ENCODE measurements at places on chromosomes 2 and 18.

GRCh38 chr2:172282944-172283343, 144.4 kb upstream of the ITGA6 start:
- H3K36me3 ChIP-seq, result no peaks in the 10 kb centered on the region
- DNase-seq, result no peak
- H3K27ac ChIP-seq, result no peak overlapping the region
- no peaks in the 10 kb centered on the region for H3K27me3 ChIP-seq

DNA sequence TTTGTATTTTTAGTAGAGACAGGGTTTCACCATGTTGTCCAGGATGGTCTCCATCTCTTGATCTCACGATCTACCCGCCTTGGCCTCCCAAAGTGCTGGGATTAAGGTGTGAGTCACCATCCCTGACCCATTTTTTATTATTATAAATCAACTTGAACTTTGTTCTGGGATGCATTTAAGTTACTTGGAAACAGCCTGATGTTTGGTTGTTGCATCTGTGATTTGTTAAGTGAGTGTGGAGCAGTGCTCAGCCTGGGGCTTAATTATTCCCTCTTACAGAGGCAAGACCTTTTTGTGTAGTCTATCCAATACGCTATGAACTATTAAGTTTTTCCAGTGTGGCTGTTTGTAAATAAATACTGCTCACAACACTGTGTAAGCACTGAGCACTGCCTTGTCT, 32.6 kb downstream of the MTA3 start:
- H3K4me1 ChIP-seq, result peaks cover 2% of the 10 kb centered on the region
- no peak overlapping the region for H3K27ac ChIP-seq
- no peaks in the 10 kb centered on the region for H3K27me3 ChIP-seq
- no peak for DNase-seq

- DNase-seq, result no peak
- H3K27me3 ChIP-seq, result peaks cover 4% of the 10 kb centered on the region
- no peaks in the 10 kb centered on the region for H3K4me1 ChIP-seq
These were observed 5.6 kb downstream of the SLC66A3 start for GRCh38 chr2:11160731-11161455.

GRCh38 chr2:3299703-3300102, 77.9 kb downstream of the EIPR1 start:
- peaks cover 11% of the 10 kb centered on the region for H3K4me1 ChIP-seq
- H3K36me3 ChIP-seq, result no peaks in the 10 kb centered on the region
- H3K4me3 ChIP-seq, result no peak overlapping the region
- no peak for DNase-seq

DNA sequence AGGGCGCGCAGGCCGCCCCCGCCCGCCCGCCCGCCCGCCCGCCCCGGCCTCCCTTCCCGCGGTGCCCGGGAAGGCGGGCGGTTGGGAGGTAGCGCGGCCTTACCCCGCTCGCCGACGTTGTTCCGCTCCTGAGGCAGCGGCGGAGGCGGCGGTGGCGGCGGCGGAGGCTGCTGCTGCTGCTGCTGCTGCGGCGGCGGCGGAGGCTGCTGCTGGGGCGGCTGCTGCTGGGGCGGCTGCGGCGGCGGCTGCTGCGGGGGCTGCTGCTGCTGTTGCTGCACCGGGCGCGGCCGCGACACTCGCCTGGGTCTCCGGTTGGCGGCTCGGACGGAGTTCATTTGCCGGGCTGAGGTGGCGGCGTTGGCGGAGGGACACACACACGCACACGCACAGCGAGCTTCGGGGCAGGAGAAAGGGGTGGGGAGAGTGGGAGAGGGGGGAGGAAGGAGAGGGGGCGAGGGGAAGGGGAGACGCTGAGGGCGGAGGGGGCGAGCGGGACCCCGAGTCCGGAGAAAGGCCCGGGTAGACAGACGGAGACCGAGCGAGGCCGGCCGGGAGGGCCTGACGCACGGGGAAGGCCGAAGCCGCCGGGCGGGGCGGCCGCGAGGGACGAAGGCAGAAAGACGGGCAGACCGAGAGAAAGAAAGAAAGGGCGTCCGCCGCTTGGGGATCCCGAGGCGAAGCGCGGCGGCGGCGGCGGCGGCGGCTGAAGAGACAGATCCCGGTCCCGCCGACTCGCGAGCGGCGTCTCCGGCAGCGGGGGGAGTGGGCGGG, 727 bp downstream of the FBXO11 start:
- peak overlapping the region; percentile 99 for H3K27ac ChIP-seq
- DNase-seq, result peak; percentile 63
- H3K4me1 ChIP-seq, result peaks cover 16% of the 10 kb centered on the region
- H3K36me3 ChIP-seq, result no peaks in the 10 kb centered on the region

- DNase-seq, result no peak
- no peaks in the 10 kb centered on the region for H3K27me3 ChIP-seq
- H3K4me1 ChIP-seq, result no peaks in the 10 kb centered on the region
- no peak overlapping the region for H3K4me3 ChIP-seq
- no peaks in the 10 kb centered on the region for H3K36me3 ChIP-seq
These were observed 53.5 kb upstream of the FN1 start for GRCh38 chr2:215489288-215489848.

GRCh38 chr2:129800686-129801085, 178.8 kb upstream of the RAB6C start:
- no peaks in the 10 kb centered on the region for H3K27me3 ChIP-seq
- H3K27ac ChIP-seq, result no peak overlapping the region
- no peaks in the 10 kb centered on the region for H3K36me3 ChIP-seq
- DNase-seq, result no peak
- H3K4me1 ChIP-seq, result no peaks in the 10 kb centered on the region
- H3K4me3 ChIP-seq, result no peak overlapping the region

DNA sequence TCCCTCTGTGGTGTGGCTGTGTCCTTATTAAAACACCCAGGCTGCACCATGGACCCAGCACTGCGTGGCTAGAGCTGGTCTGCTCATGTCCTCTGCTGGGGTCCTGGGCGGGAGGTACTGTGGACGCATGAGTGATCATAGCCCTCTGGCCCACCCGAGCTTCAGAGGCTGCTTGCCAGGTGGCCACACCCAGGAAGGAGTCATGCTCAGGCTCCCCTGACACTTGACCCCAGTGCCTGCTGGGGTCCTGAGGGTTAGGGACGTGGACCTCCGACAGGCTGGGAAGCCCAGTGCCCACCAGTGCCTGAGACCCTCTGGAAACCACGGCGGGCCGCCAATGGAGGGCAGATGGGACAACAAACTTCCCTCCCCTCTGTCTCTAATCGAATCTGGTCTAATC, 66.3 kb upstream of the HS6ST1 start:
- no peak overlapping the region for H3K4me3 ChIP-seq
- no peak overlapping the region for H3K27ac ChIP-seq
- H3K36me3 ChIP-seq, result no peaks in the 10 kb centered on the region
- peaks cover 7% of the 10 kb centered on the region for H3K4me1 ChIP-seq
- DNase-seq, result no peak

DNA sequence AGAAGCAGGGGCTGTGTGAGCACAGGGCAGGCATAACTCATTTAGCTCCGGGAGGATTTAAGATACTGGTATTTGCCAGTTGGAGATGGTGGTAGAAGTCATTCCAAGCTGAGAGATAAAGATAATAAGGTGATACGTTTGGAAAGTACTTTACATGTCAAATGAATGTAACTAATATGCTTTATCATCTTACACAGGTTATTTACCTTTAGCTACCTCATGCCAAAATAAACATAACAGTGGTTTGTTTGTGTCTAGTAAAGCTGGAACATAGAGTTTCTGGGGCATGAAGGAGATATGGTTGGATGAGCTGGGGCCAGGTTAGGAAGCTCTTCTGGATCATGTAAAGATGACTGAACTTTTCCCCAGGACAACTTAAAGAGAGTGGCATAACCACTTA, 126.9 kb upstream of the PIK3C3 start:
- no peak overlapping the region for H3K4me3 ChIP-seq
- no peaks in the 10 kb centered on the region for H3K4me1 ChIP-seq
- no peak overlapping the region for H3K27ac ChIP-seq
- no peaks in the 10 kb centered on the region for H3K36me3 ChIP-seq

DNA sequence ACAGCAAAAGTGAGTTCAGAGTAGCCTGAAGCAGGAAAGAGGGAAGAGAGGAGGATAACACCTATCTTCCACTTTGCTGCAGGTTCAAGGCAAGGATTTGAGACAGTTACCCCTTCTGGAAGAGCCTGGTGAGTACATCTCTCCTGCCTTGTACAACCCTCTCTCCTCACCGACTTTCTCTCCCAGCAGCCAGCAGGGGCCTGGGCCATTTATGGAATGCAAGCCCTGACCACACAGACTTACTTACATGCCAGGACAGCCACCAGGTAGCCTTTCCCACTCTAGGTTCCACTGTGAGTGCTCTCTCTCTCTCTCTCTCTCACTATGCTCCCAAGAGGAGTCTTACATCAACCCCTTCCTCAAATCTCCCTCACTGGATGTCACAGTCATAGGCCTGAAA, 57.0 kb downstream of the BCL11A start:
- H3K27me3 ChIP-seq, result no peaks in the 10 kb centered on the region
- no peaks in the 10 kb centered on the region for H3K36me3 ChIP-seq
- H3K4me3 ChIP-seq, result no peak overlapping the region

DNA sequence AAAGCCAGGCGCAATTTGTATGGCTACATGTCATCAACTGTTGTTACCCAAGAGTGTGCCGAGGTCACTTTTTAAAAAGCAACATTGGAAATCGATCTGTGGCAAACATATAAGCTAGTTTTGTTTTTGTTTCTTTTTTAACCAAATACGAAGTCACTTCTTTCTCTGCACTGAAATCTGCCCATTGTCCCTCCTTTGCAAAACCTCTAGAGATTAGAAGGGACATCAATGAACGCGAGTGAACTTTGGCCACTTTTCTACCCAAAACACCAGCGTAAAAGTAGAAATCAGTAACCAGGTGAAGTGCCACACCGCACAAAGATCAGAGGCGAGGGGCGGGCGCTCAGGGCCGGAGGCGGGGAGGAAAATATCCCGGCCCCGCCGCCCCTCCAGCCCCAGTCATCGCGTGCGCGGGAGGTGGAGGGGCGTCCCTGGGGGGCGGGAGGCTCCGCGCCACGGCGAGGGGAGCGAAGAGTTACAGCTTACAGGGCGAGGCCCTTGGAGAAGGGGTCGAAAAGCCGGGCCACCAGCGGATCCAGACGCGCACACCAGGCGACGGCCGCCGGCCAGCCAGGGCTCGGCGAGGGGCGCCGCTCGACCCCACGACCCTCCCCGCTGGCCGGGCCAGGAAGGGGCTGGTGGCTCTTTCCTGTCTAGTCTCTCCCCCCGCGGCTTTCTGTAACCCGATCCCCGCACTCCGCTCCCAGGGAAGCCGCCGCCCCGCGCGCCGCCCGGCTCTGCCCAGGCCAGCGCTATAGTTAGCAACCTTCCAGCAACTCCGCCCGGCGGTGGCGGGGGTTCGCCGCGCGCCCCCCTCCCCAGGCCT, 993 bp downstream of the RBMS1 start:
- H3K4me1 ChIP-seq, result peaks cover 18% of the 10 kb centered on the region
- H3K27ac ChIP-seq, result peak overlapping the region; percentile 94
- H3K4me3 ChIP-seq, result peak overlapping the region; percentile 97
- H3K27me3 ChIP-seq, result no peaks in the 10 kb centered on the region
- peak; percentile 95 for DNase-seq
- no peaks in the 10 kb centered on the region for H3K36me3 ChIP-seq

- no peak overlapping the region for H3K27ac ChIP-seq
- no peaks in the 10 kb centered on the region for H3K4me1 ChIP-seq
- no peak for DNase-seq
- H3K4me3 ChIP-seq, result no peak overlapping the region
These were observed 84.7 kb downstream of the MBP start for GRCh38 chr18:77047803-77048419.

GRCh38 chr2:71154798-71155197, 24.4 kb downstream of the MPHOSPH10 start:
- H3K4me3 ChIP-seq, result no peak overlapping the region
- no peak for DNase-seq
- H3K4me1 ChIP-seq, result no peaks in the 10 kb centered on the region
- H3K27me3 ChIP-seq, result no peaks in the 10 kb centered on the region
- peaks cover 4% of the 10 kb centered on the region for H3K36me3 ChIP-seq

- H3K4me1 ChIP-seq, result peaks cover 10% of the 10 kb centered on the region
- peak overlapping the region; percentile 71 for H3K27ac ChIP-seq
- H3K27me3 ChIP-seq, result no peaks in the 10 kb centered on the region
- no peak overlapping the region for H3K4me3 ChIP-seq
- H3K36me3 ChIP-seq, result peaks cover 6% of the 10 kb centered on the region
These were observed 26.6 kb downstream of the SERTAD2 start for GRCh38 chr2:64626963-64627760.

- peaks cover 38% of the 10 kb centered on the region for H3K27me3 ChIP-seq
- H3K36me3 ChIP-seq, result no peaks in the 10 kb centered on the region
These were observed 1.1 kb downstream of the DLGAP1 start for GRCh38 chr18:4453874-4454536.

GRCh38 chr2:241844831-241845578, 13.7 kb downstream of the PDCD1 start:
- no peak for DNase-seq
- peaks cover 28% of the 10 kb centered on the region for H3K27me3 ChIP-seq
- no peak overlapping the region for H3K27ac ChIP-seq
- no peak overlapping the region for H3K4me3 ChIP-seq

DNA sequence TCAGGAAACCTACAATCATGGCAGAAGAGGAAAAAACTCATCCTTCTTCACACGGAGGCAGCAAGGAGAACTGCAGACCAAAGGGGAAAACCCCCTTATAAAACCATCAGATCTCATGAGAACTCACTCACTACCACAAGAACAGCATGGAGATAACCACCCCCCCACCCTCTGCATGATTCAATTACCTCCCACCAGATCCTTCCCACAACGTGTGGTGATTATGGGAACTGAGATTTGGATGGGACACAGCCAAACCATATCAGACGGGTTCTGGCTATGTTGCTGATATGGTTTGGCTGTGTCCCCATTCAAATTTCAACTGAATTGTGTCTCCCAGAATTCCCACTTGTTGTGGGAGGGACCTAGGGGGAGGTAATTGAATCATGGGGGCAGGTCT, 28.7 kb upstream of the CCDC150 start:
- no peaks in the 10 kb centered on the region for H3K4me1 ChIP-seq
- no peak overlapping the region for H3K27ac ChIP-seq
- DNase-seq, result peak; percentile 56
- no peak overlapping the region for H3K4me3 ChIP-seq
- H3K36me3 ChIP-seq, result no peaks in the 10 kb centered on the region
- no peaks in the 10 kb centered on the region for H3K27me3 ChIP-seq

DNA sequence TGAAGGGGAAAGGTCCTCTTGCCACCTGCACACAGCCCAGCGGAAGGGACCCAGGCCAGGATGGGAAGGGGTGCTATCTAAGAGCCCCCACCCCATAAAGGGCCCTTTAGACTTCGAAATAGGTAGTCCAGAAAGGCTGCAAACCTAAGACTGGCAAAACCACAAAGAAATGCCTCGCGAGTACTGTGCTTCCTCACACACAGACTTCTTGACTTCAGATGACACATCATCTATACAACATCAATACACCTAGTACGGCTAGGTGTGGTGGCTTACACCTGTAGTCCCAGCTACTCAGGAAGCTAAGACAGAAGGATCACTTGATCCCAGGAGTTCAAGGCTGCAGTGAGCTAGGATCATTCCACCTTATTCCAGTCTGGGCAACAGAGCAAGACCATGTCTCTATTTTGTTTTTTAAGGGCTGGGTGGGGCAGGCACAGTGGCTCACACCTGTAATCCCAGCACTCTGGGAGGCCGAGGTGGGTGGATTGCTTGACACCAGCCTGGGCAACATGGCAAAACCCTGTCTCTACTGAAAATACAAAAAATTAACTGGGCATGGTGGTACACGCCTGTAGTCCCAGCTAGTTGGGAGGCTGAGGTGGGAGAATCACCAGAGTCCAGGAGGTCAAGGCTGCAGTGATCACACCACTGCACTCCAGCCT, 125.8 kb downstream of the CABLES1 start:
- peaks cover 33% of the 10 kb centered on the region for H3K4me1 ChIP-seq
- peak overlapping the region; percentile 93 for H3K27ac ChIP-seq
- H3K36me3 ChIP-seq, result no peaks in the 10 kb centered on the region
- DNase-seq, result no peak
- no peaks in the 10 kb centered on the region for H3K27me3 ChIP-seq
